ENCODE measurements at places on chromosomes 3 and 15.

DNA sequence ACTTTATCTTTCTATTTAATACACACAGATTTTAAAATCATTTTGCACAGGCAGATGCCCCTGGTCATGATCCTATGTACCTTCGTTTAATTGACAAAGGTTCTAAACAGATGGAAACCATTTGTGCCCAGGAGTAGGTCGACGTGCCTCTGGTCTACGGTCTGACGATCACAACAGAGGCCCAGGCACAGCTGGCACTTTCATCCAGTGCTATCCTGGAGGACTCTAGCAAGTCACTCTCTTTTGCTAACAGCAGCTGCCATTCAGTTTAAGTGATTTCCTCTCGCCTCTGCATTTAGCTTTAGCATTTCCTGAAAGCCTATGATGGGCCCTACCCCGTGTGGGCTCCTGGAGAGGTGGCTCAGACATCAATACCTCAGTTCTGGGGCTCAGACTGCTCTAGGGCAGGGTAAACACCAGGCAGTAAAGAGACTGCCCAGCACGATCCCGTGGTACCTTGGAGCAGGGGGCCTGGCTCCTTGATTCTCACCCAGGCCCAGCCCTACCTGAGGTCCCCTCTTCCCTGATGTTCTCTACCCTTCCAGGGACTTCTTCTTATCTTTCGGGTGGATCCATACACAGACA is 83.2 kb upstream of the SNRPA1 start:
- DNase-seq = no peak

GRCh38 chr15:38867556-38867955 is 302.9 kb upstream of the RASGRP1 start:
- no peak for DNase-seq

GRCh38 chr3:171566803-171567422 is 106.7 kb upstream of the TNIK start:
- no peak for DNase-seq

DNA sequence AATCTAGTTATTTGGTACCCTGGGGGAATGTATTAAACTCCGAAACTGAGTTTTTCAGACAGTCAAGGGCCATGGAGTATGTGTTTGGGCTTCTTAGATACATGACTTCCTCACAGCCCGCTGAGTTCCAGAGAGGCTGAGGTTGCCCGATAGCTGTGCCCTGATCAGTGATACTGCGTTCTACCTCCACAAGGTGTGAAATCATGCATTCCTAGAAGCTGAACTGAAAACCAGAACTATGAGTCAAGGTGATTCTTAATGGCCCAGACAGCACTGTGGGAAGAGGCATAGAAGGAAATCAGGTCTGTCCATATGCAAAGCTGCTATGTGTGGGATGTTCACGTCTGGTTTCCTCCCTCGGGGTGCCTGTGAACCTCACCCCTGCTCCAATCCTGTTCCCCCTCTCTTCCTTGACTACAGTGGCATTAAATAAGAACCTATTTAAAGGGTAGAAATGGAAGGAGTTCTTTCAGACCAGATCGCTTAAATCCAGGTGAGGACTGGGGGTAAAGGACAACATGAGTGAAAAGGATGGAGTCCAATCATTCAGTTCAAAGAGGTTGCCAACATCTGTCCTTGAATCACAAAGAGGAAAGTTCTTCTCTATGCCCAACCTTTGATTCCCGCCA is 74.3 kb downstream of the MYO1E start:
- no peak for DNase-seq

DNA sequence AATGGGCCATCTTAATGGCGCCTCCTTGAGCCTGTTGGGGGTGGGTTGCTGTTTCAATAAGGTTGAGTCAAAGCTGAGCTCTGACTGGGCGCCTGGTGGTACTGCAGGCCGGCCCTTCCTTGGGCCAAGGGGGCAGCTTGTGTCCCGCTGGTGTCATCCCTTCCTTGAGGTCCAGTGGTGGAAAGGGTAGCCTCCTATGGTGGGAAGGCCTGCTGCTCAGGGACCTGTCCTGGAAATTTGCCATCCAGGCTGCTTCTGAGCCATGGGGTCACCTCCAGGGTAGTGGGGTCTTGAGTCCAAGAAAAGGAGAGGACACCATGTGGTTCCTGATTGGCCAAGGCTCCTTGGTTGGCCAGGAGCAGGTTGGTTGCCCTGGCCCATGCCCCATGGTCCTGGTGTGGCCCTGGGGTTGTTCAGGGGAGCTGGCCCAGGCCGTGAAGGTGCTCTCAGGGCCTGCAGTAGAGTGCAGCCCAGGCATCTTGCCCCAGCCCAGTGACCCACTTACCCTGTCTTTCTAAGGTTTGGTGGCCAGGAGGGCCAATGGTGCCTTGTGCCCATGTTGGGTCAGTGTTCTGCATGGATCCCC is 188.7 kb downstream of the UBE3A start:
- DNase-seq = no peak

DNA sequence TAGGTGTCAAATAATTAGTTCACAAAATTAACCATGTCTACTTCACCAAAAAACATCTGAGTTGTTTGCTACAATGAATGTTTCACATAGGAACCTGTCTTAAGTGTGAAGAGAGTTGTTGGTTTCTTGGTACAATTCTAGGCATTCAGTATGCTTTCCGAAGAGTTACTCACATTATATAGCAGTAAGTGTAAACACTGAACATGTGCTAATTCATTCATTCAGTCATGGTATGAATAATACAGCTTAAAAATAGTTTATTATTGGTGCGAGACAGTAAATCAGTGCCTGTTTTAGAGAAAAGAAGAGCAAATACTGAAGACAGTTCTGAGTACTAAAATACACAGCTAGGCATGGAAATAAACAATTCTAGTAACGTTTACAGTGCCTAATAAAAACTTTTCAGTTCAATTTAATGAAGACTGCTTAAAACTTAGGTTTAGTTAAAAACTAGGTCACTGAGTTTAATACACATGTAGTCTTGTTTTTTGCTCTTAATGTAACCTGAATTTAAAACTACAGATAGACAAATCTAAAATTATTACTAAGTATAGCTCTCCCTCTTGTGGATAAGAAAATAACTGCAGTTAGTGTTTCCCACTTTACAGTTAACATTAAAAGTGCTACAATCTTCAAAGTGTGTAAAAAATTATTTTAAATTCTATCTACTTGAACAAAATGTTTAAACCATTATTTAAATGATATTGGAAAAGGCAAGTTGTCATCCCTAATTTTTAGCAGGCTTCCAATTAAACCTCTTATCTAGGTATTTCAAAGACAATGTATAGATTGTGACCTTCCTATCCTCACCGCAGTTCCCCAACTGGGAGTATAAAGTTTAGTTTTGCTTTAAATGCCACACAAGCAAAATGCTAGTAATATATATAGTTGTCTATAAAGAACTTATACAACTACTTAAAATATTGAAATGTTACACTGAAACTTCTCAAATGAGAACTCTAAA is 20.1 kb upstream of the ZCWPW2 start:
- no peak for DNase-seq

DNA sequence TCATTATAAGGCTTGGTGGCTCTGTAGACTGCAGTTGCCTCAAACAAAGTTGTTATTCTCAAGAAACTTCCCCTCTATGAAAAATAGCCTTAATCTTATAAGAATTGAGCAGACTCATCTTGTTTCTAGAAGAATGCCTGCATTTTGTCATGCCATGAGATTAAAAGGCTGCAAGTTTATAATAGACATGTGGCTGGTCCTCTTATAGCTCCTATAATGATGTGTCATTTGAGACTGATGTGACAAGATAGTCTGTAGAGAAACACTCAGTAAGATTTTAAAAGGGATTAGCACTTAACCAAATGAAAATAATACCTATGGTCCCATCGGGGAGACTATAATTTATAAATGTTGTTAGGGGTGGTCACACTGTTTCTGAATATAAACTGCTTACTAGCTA is 312.5 kb downstream of the OXSM start:
- no peak for DNase-seq

DNA sequence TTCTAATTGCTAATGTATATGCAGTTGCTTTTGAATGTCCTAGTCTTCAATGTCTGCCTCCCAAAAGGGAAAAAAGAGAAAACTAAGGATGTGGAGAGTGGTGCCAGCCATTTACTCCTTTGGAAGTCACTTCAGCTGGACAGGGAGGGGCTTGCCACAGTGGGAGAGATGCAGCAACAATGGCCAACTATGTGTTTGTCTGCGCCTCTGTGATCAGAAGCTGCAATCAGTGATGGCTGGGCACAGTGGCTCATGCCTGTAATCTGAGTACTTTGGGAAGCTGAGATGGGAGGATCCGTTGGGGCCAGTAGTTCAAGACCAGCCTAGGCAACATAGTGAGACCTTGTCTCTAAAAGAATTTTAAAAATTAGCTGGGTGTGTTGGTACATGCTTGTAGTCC is 16.7 kb upstream of the CLRN1 start:
- no peak for DNase-seq

DNA sequence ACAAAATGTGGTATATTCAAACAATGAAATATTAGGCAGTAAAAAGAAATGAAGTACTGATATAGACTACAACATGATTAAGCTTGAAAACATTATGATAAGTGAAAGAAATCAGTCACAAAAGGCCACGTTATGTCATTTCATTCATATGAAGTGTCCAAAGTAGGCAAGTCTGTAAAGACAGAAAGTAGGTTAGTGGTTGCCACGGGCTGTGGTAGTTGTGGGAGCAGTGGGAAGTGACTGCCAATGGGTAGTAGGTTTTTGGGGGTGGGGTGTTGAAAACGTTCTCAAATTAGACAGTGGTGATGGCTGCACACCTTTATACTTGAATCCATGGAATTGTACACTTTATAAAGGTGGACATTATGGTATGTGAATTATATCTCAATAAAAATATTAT is 12.1 kb downstream of the GALNT15 start:
- no peak for DNase-seq

- no peak for DNase-seq
Measured at GRCh38 chr3:128945041-128945877, 48.6 kb downstream of the CFAP92 start.

DNA sequence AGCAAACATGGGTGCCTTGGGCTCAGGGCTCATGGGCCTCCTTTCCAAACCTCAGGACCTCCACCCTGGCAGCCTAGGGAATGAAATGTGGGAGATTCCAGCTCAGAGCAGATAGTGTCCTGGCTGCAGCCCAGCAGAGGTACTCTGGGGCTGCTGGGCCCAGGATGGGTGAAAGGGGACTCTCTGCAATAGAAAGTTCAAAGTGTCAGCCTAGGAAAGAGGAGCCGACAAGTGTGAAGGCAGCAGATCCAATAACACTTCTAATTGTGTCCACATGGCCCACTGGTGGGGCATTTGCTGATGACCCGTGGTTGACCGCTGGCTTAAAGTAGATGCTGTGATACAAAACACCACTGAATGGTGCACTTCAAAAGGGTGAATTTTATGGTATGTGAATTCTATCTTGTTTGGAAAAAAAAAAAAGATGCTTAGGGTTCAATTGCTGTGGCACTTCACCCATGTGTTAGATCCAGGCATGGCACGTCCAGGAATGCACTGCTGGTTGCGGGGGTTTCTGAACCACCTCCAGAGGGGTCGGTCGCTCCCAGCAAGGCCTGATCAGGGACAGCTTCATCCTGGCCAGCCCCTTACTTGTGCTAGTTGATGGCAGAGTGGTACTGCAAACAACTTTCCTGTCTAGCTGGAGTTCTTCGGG is 20.9 kb downstream of the AMOTL2 start:
- no peak for DNase-seq

DNA sequence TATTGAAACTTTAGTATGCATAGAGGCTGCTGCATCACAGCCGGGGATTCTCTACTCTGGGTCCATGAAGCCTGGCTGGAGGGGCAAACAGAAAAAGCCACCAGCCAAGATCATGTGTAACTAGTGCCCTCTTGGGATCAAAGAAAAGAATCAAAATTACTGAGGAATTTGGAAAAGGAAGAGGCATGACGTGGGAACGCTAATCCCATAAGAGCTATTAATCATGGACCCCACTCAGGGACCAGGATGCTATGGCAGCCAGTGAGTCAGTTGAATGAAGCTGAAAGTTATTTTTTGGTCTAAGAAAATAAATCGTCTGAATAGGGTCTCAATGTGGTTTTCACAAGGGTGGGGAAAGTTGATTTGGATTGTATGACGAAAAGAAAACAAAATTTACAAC is 1165.1 kb downstream of the ROBO2 start:
- no peak for DNase-seq

DNA sequence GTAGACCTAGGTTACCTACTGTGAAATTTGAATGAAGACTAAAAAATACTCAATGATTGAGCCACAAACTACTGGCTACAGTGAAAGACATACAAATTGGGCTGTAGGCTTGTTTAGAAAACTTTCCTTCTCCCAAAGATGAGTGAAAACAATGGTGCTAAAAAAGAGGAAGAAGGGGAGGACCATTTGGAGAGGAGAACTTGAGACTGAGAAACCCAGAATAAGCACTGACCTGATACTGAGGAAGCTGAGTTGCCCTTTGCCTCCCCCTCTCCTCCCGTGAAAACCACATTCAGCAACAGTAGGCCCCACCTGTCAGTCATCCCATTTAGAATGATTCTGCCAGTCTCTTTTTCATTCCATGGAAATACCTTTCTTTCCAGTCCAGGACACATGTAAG is 484.0 kb upstream of the TGFBR2 start:
- no peak for DNase-seq

DNA sequence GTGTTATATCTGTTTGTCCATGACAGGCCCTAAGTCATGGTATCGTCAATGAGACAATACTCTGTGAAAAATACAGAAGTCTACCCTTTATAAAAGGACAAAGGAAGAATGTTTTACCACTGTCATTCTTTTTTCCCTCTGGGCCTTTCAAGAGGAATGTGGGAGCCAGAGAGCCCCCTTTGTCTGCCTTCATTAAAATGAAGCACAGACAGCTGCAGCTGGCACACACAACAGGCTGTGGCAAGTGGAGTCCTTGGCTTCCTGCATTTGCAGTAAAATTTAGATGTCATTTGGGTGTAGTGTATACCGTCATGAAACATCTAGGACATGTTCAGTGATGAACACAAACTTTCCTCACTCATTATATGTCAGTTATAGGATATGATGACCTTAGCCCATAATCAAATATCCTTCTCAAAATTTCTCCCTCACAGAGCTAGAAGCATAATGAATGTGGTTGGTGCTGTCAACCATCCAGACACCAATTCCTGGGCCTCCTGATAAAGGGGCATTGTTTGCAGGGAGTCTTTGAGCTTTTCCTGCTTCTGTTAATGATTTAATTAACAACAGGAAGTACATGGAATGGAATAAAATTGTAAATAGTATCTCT is 76.4 kb downstream of the DHX36 start:
- no peak for DNase-seq

DNA sequence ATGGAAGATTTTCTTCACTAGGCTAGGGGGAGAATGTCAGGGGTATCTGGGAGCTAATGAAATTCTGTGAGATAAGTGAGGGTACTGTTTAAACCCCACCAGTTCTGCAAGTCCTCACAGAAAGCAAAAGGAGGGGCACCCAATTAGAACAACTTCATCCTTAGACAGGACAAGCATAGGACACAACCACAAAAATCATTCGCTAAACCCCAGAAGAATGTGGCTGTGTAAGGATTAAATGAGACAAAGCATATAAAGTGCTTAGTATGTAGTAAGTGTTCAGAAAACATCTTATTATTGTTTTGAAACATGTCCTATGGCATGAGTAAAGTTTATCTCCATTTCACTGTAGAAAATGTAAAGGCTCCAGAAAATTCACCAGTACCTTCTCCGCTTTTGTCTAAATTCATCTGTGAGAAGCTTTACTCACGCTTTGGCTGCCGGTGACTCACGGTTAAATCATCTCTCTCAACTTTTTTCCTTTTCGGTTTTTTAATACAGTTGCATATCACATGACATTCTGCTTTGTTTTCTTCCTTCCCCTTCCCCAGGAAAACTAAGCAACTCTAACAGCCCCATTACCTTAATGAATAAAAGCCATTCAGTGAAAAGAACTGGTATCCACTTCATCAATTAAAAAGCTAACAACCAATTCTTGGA is 1.7 kb downstream of the CLRN1 start:
- DNase-seq = no peak
